ENCODE measurements at places on chromosomes 7 and 10.

DNA sequence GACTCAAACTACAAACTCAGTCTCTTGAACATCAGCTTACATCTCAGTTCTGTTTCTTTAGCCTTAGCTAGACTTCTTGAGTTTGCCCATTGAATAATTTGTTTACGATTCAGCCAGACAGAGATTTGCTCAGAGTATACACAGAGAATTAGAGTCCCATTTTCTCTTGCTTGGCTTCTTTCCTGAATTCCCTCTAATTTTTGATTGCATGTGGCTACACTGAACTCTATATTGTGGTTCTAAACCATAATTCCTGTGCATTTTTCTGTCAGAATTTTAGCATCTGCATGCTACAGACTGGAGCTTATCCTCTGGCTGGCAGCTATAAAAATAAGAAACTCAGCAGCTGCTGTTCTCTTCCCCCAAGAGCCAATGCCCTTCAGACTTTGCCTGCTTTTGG is 354.9 kb downstream of the MDFIC start:
- DNase-seq, result no peak

DNA sequence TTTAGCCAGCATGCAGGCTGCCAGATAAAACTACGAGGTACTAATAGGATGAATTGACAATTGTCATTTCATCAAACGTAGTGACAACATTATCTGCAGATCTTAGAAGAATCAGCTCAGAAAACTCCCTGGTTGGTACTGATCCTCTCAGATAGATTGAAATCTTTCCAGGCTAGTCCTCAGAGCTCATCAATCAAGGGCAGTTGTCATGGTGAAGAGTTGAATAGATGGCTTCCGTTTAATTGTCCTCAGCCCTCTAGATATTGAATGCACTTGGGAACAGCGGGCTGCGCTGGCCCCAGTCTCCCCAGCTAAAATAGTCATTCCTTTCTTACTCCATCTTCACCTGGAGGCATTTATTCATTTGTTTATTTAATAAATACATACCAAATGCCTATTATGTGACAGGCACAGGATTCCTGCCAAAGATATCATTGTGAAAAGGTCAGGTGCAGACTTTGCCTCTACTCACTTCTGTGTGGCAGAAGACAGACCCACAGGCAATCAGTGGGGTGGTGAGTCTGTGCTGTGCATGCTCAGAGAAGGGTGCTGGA is 1081.6 kb downstream of the TYW1 start:
- DNase-seq, result no peak

- DNase-seq, result no peak
These were observed 79.0 kb downstream of the PCDH15 start for GRCh38 chr10:54722075-54722474.

- no peak for DNase-seq
These were observed 41.8 kb upstream of the SEMA3A start for GRCh38 chr7:84236398-84236797.

- DNase-seq, result peak; percentile 62
These were observed 81.2 kb upstream of the PPIF start for GRCh38 chr10:79266084-79266483.

GRCh38 chr7:157851501-157852067 is 514.8 kb downstream of the DNAJB6 start:
- DNase-seq, result peak; percentile 88

GRCh38 chr7:2725178-2726105 is 37.4 kb downstream of the AMZ1 start:
- no peak for DNase-seq

DNA sequence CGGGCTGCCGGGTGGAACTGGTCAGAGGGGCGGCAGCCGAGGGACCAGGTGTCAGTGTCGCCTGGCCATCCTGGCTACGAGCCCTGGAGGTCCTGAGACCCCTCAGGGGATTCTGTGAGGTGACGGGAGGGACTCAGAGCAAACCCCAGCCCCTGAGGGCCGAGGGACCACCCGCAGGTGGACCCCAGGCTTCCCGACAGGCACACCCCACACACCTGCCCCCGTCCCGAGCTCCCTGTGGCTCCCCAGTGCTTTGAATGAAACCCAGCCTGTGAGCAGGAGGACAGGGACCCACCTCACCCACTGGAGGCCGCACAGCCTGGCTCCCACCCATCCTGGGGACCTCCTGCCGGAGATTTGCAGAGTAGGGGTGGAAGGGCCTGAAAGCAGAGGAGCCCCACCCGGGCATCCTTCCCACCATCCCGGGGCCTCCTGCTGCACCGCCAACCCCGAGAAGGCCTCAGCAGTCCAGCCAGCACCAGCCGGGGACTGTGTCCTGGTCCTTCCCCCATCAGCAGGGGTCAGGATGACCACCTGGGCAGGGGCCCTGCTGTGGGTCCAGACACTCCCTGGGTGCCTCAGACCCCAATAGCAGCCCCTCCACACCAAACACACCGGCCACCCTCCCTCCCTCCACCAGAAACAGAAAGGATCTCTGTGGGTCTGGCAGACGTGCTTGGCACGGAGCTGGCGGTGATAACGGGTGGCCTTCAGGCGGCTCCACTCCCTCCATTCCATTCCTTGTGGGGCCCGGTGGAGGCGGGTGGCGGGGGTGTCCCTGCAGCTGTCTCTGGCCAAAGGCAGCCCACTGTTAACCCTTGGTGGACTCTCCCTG is 13.9 kb downstream of the VENTX start:
- no peak for DNase-seq

- DNase-seq, result peak; percentile 60
These were observed 27.6 kb downstream of the AMZ1 start for GRCh38 chr7:2715341-2716231.

DNA sequence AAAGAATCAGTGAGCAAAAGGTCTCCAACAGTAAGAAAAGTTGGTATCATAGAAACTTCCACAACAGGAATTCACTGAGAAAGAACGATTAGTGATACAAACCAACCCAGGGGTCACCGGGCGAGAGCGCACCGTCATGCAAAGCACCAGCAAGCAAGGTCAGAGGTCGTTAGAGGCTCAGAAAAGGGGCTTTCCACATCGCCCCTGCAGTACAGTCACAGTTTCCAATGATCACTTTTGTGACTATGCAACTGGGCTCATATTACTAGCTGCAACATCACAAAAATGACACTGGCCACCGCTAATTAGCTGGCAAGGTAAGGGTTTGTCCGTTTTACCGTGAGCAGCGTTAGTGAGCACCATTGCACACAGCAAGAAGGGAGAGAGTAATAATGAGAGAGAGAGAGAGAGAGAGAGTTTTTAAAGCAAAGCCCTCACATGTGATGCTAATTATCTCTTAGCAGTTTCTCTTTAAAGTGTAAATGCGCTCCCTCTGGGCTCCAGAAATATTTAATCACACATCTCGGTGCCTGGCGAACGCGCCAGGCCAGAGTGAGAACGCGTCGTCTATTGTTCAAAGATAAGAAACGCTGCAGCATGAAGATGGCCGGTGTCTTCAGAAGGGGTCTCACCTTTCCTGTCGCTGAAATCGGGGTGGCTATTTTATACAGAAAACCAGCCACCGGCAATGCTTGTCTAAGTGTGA is 237.5 kb downstream of the DNAJB6 start:
- DNase-seq, result no peak

DNA sequence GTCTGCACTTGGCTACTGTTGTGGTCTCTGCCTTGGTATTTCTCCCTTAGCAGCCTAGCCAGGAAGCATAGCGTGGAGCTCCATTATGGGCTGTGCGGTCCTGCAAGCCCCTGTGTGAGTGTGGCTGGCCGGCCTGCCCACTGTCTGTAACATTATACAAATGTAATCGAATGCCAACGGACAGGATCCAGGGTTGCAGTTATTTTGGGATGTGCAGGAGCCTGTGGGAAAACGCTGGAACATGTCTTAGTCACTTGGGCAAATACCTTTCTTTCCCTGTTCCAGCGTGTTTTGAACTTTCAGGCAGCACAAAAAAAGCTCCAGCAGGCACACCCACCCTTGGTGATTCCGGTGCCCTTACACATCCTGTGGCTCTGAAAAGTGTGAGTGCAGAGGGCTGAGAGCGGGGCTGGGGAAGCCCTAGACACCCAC is 29.5 kb downstream of the BAG3 start:
- DNase-seq, result no peak

- no peak for DNase-seq
These were observed 8.3 kb downstream of the CALD1 start for GRCh38 chr7:134787720-134788119.

- DNase-seq, result peak; percentile 1
These were observed 54.5 kb downstream of the NEURL1 start for GRCh38 chr10:103548006-103548405.

DNA sequence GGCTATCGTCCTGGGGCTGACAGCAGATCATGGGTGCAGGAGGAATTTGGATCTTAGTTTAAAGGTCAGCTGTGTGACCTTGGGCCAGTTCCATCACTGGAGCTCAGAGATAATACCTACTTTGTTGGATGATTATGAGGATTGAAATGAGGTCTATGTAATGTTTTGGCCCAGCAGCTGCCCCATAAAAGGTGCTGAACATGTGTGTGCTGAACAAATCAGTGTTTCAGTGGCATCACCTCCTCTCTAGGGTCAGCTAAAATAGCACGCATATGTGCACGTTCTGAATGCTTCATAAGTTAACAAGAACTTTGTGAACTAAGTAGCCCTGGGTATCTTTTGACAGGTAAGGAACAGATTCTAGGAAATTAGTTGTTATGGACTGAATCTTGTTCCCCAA is 84.8 kb upstream of the LRRC18 start:
- DNase-seq, result no peak

DNA sequence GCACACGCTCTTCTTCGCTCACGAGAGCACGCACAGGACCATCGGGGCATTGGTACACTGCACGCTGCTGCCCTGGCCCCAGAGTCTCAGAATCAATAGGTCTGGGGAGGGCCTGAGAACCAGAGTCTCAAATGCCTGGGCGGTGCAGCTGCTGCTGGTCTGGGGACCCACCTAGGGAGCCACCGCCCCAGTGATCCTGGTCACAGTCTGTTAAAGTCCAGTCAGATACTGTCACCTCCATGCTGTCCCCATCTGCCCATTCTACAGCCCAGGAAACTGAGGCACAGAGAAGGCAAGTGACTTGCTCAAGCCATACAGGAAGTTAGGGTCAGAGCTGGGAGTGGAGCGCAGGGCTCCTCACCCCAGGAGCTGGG is 38.0 kb downstream of the ZCCHC24 start:
- DNase-seq, result no peak

DNA sequence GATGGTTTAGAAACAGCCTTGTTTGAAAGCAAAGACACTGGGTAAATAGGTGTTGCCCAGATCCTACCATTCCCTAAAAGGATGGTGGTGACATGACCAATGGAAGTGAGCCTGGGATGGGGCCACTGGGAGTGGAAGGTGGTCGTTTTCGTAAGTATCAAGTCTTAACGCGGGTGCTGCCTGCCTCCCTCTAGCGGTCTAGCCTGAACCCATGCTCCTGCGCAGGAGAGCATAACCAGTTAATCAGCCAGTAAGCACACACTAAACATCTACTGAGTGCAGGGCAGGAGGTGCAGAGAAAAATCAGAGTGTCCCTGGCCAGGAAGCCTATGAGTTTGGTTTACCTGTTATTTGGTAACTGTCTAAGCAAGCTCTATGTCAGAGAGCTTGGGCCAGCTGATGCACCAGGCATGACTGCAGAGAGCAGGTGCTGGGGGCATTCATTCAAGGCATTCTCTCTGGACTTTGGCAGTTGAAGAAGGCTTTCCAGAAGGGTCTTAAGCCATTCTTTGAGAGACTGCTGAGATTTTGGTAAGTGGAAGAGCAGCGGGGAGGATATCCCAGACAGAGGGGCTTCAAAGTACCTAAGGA is 930 bp downstream of the GARIN1A start:
- peak; percentile 46 for DNase-seq

DNA sequence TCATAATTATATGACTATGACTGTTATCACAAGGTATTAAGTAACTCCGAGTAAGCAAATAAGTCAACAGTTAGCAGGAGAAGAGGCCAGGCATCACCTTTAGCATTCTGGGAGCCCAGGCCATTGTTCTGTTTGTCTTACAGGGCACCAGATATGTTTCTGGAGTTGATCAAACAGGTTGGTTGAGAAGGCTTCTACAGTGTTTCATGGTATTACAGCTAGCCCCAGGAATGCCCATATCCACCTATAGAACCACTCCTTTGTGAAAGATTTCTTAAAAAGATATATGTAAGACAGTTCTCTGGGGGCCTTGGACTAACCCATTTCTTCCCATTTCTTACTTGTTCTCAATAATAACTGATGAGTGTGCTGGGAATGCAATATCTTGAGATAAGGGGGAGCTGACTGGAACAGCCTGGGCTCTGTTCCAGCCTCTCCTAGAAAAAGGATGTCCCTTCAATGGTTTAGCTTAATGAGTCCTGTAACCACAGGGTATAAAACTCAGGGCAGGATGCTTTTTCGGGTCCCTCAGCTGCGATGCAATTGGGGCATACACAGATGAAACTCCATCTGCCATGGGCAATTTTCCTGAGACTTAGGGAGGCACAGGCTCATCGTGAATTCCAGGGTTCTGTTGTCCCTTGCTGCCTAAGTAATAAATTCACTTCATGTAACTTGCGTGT is 286.4 kb downstream of the BAMBI start:
- no peak for DNase-seq

- DNase-seq, result no peak
These were observed 290.6 kb downstream of the PARD3 start for GRCh38 chr10:34524369-34525091.

- DNase-seq, result no peak
These were observed 134.8 kb upstream of the SHH start for GRCh38 chr7:155947051-155947450.

DNA sequence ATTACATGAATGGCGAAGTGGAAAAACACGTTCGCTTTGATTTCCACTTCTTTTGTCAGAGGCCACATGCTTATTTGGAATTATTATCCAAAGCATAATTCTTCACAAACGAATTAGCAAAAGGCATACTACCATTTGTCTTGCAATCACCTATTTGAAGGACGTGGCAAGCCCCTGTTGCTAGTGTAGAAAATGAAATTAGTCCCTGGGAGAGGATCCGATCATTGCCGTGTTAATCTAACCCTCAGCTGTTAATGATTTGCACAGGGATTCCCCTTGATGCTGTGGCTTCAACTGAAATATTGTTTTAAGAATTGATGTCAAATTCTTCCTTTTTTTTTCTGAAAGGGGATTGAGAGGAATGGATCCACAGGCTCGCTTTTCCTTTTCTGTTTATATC is 4.6 kb downstream of the AGMO start:
- no peak for DNase-seq

GRCh38 chr7:102395873-102396709 is at the start of gene PRKRIP1:
PRKRIP1 (plus strand) TSS chr7:102396363; CDS start chr7:102396412, 49 bp downstream.
- DNase-seq, result peak; percentile 95

DNA sequence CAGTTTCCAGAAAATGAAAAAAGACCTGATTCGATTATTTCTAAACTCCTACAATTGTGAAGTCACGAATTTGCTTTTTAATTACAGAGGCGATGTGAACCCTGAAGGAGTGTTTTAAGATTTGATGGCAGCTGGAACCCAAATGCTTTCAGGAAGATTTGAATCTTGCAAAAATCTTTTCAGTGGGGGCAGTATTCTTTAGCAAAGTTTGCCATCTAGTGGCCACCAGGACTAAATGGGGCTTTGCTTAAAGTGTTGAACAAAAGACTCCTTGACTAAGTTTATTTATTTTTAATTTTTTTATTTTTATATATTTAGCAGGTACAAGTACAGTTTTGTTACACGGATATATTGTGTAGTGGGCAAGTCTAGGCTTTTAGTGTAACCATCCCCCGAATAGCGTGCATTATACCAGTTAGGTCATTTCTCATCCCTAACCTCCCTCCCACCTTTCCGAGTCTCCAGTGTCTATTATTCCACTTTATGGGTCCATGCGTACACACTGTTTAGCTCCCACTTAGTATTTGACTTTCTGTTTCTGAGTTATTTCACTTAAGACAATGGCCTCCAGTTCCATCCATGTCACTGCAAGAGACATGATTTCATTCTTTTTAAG is 98.8 kb downstream of the CACNB2 start:
- no peak for DNase-seq
